Stimulated activated CD4-positive, alpha-beta T cell treated with anti-CD3 and anti-CD28 coated beads, Interleukin-4, amount 100 ng/mL, for 1 hour (primary cell): ENCODE measurements at places on chromosomes 6 and 20.
A peak's percentile ranks its signal among the peaks of the same experiment; 100 is the strongest.

- DNase-seq: no peak
These were observed 42.0 kb downstream of the PTPRK start for GRCh38 chr6:128478230-128479047.

DNA sequence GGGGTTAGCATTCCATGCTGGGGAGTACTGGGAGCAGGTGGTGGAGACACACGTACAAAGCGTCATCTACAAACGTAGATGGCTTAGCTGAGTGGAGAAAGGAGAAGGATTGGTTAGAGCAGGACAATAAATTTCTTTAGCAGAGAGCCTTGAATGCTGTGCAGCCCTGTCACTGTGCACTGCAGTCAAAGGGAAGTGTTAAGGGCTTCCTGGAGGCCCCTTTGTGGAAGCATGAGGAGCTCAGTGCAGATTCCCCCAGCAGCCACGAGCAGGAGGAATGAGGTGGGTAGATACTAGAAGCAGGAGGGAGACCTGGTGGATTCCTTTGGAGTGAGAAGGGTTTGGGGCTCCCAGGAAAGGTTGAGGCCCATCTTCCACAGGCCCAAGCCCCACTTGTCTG is 6.1 kb upstream of the TREML4 start:
- DNase-seq: no peak

- no peak for DNase-seq
These were observed 151.3 kb downstream of the CDC5L start for GRCh38 chr6:44538807-44539201.

- DNase-seq: no peak
These were observed 149.3 kb downstream of the ADAT2 start for GRCh38 chr6:143301188-143301587.

GRCh38 chr6:108638993-108639392 is 78.3 kb downstream of the FOXO3 start:
- no peak for DNase-seq

GRCh38 chr6:137780447-137781034 is 86.5 kb upstream of the TNFAIP3 start:
- DNase-seq: no peak

GRCh38 chr20:38430679-38431325 is 4.3 kb downstream of the SNHG17 start:
- no peak for DNase-seq

DNA sequence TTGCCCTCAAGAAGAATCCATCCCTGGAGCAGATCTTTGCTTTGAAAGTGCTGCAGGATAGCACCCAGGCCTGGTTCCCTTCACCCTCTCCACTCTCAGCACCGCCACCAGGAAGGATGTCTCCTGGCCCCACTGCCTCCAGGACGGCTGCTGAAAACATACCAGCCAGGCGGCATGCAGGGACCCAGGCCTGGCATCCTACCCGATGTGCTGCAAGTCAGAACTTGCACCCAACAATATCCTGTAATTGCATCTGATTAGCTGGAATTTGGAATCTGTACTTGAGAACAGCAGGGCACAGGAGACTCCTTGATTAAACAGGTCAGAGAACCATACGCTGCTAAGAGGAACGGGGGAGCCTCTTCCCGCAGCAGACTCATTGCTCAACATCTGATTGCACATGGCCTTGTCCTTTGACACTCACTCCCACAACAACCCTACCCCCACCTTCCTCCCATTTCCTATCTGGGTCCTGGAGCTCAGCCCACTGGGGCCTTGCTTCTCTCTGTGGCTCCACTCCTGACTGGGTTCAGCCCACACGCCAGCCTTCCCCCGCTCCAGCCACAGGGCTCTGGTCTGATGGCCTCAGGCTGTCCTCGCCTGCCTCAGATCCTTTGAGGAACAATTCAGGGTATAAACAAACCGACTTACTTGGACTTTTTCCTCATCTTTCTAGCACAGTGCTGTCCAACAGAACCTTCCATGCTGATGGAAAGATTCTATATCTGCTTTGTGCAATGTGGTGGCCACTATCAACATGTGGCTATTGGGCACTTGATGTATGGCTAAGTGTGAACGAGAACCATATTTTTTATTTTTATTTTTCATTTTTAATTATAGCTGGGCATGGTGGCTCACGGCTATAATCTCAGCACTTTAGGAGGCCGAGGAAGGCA is 78.0 kb downstream of the FGD2 start:
- no peak for DNase-seq

- DNase-seq: peak; percentile 41
These were observed 10.6 kb downstream of the NOL4L start for GRCh38 chr20:32574296-32575226.

DNA sequence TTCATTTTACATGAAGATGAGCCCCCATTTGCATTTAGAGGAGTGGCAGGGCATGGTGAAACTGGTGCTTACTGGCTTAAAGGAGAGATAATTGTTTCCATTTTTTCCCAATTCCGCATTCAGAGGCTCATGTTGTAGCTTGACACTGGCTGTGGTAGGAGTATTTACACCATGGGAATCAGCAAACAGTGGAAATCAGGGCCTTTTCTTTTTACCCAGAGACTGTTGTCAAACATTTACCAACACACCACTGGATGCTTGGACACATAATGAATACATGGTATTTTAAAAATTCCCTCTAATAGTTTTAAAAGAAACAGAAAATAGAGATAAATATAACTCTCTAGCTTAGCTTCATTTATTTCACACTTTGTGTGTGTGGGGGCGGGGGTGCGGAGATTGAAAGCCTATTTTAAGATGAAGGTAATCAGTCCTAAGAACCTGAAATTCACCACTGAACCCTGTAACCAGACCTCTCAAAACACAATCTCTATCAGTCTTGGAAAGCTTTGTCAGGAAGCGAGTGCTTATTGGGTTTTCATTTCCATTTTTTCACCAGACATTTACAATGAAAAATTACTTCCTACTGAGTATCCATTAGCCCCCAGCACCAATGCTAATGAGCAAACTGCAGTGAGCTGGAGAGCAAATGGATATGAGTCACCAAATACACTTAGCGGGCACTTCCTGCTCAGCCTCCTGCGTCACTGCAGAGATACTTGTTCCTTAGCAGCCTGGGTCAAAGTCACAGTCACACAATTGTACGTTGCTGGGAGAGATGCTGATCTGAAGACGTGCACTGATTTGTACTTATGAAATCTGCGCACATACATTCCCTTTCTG is 532.0 kb downstream of the BCKDHB start:
- no peak for DNase-seq

DNA sequence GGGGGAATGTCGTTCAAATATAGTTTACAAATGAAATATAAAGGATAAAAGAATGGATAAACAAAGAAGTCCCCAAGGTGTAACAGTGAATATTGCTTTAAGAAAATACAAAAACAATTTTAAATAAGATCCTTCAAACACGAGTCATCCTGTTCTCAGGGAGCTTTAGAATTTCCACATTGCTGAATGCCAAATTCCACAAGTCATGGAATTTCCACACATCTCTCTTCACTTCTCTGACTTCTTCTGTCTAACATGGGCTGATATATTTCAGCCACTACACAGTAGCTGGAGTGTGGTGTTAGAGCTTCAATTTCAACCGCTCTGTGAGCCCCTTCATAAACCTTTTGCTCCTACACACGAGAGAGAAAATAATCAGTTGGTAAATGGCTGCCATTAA is 28.0 kb downstream of the IL22RA2 start:
- no peak for DNase-seq

GRCh38 chr20:14055127-14055742 is 59.9 kb downstream of the MACROD2 start:
- DNase-seq: no peak

- DNase-seq: no peak
These were observed 2.5 kb downstream of the SNX14 start for GRCh38 chr6:85591207-85591606.

DNA sequence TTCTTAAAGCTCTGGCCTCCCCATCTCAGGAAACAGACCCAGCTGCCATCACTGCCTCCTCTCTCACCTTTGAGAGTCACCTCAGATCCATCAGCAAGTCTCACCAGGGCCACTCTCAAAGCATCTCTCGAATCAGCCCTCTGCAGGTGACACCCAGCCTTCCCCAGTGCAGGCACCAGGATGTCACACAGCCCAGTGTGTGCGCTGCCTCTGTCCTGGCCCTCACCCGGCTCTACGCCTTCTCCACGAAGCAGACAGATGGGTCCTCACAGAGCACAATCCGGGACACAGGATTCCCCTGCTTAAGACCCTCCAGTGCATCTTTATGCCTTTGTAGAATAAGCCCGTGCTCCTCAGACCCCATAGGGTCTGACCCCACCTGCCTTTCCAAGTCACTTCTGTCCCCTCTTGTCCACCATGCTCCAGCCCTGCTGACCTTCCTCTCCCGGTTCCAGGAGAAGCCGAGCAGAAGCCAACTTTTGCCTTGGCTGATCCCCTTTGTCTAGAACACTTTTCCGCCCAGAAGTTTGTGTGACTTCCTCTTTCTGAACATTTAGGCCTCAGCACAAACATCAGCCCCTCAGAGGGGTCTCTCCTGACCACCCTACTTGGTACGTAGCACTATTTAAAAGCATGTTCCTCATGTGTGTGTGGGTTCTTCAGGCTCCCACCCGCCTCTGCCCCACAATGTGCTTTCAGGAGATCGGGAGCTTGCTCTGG is 60.2 kb downstream of the PSMG4 start:
- no peak for DNase-seq

GRCh38 chr6:4999586-4999985 is 4.3 kb downstream of the RPP40 start:
- DNase-seq: no peak

DNA sequence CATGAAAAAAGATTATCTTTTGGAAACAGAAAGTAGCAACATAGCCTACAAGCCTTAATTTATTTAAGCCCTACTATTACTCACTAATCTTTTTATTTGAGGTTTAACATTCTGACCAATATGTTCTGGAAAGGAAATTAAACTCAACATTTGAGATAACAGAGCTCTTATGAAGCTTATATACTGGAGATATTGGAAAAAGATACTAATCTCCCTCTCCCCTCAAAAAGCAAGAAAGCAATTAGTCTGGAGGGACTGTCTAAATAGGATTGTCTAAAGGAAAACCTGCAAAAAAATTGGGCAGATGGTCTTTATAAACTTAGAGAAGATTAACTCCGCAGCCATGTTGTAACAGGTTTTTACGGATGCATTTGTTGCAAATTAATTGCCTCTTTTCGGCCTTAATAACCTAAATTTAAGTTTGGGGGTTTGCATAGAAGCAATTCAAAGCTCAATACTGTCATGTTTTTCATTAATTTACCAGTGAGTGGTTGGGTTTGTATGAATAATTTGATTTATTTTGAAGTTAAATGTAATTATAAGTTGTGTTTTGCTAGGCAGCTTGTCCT is 79.1 kb downstream of the SHLD1 start:
- DNase-seq: no peak

- no peak for DNase-seq
These were observed 189.5 kb upstream of the MANEA start for GRCh38 chr6:95387845-95388244.

GRCh38 chr6:129621252-129621651 is 88.7 kb downstream of the ARHGAP18 start:
- peak; percentile 39 for DNase-seq

GRCh38 chr6:136508725-136509392 is 41.4 kb downstream of the MAP7 start:
- DNase-seq: no peak

- no peak for DNase-seq
These were observed 30.3 kb downstream of the RREB1 start for GRCh38 chr6:7138046-7138531.

- no peak for DNase-seq
These were observed 212.9 kb upstream of the PRDM1 start for GRCh38 chr6:105873211-105873704.

- no peak for DNase-seq
These were observed 312 bp downstream of the TXNDC5 start for GRCh38 chr6:7910298-7910653.

GRCh38 chr6:169959136-169960002 is 207.9 kb downstream of the ERMARD start:
- peak; percentile 34 for DNase-seq

DNA sequence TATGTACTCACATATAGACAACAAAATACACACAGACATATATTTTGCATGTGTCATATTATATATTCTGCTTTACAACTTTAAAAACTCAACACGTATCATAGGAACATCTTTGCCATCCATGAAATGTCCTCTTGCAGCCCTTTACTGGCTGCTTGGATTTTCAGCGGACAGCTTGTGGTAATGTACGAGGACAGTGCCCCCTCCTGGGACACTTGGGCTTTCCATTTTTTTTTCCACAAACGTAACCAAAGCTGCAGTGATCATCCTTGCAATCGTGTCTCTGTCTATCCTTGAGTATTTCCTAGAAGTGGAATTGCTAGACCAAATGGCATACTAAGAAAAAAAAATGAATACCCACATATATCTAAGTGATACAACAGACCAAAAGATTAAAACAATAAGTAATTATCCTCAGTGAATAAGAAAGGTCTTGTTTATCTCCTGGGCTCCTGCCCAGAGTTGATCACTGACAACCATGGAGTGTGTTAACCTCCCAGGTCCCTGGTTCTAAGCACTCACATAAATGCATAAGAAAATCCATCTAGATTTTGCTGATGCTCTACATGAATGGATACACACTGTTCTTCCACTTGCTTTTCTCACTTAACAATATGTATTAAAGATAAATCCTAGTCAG is 18.1 kb downstream of the BPI start:
- DNase-seq: no peak

DNA sequence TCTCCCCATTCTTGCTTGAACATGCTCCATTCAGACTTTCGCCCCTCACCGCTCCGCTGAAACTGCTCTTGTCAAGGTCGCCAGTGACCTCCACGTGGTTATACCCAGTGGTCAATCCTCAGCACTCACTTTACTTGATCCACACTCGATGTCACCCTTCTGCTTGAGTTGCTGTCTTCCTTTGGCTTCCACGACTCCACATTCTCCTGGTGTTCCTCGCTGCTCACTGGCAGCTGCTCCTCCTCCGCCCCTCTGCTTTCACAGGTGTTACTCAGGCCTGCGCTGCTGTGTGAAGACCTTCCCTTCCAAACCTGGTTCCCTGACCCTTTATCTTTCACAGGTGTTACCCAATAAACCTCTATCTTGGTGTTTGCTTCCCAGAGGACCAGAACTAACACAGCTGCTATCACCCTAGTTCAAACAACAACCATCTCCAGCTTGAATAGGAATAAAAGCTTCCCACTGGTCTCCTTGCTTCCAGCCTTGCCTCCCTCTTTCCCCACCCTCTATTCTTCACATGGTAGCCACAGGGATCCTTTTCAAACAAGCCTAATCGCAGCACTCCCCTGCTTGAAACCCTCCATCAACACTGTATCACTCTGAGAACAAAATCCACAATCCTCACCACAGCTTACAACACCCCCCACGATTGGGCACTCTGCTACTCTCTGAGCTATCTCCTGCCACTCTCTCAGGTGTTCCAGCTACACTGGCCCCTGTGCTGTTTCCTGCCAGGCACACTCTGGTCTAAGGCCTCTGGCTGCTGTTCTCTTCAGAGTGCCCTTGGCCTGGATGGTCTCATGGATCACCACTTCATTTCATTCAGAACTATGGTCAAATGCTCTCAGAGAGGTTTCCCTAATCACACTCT is 10.7 kb downstream of the PPIL1 start:
- no peak for DNase-seq
